ENCODE measurements at places on chromosomes 13 and 19. TPM values are rescaled to one million over a fixed set of nuclear protein-coding genes. Genes with fewer than 3 reads are reported as not detected.

DNA sequence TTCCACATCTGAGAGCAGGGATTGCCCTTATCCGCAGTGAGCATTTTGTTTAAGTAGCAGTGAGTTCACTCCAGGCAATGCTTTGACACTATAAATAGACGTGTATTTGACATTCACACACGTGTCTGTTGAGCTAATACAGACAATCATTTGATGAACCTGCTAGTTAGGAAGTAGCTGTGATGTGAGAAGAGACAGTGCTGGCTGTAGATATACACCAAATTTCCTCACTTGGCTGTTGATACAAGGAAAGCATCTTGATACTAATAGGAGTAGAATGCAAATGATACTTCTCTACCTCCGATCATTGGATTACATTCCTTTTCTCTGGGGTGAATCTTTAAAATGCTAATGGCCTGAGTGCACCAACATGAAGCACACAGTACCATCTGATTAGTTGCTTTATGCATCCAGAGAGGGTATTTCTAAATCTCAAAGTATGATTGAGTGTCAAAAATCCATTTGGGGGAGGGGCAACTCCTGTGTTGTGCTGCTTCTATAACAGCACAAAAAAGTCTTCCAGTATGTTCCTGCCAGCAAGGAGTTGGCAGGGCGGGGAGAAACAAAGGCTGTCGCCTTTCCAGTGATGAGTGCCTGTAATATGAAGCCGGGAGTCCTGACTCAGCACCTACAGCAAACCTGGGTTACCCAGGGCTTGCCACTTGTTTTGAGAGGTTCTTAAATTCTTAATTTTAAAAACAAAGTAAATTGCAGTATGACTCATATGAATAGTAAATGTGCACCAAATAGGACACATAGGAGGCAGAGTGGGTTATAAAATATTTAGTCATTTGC, 7.0 kb downstream of the CUL4A start:
- DNase-seq, result peak; percentile 75

- no peak for DNase-seq
Measured at GRCh38 chr19:51621178-51621577, 9.0 kb downstream of the SIGLEC5 start.

- no peak for DNase-seq
Measured at GRCh38 chr13:23670793-23671192, 100.6 kb downstream of the TNFRSF19 start.

- peak; percentile 95 for DNase-seq
Measured at GRCh38 chr13:112711528-112712265, 21.9 kb downstream of the ATP11A start.

DNA sequence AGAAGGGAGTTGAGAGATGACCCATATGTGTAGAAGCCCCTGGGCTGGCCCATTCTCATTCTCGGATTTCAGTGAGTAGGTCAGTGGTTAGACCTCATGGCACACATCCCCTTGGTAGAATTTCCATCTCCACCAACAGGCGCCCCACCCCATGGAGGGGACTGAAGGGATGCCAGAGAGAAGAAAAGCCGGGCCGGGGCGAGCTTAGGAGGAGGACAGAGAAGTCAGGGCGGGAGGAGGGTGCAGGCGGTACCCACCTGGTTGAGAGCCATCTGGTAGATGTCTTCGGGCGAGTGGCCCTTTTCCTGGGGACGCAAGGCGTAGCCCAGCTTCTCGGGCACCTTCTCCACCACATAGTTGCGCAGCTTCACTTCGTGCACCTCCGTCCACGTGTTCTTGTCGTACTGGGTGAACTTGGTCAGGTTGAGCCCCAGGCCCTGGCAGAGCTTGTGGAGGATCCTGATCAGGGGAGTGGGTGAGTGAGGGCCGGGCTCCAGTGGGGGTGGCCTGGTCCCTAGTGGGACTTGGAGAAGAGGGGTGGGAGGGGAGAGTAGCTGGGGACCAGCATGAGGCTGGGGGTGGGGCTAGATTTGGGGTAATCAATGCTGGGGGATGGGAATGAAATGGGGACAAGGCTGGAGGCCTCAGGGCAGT, 2.5 kb downstream of the IL4I1 start:
- no peak for DNase-seq

GRCh38 chr13:94462670-94463069, 16.8 kb downstream of the DCT start:
- no peak for DNase-seq

DNA sequence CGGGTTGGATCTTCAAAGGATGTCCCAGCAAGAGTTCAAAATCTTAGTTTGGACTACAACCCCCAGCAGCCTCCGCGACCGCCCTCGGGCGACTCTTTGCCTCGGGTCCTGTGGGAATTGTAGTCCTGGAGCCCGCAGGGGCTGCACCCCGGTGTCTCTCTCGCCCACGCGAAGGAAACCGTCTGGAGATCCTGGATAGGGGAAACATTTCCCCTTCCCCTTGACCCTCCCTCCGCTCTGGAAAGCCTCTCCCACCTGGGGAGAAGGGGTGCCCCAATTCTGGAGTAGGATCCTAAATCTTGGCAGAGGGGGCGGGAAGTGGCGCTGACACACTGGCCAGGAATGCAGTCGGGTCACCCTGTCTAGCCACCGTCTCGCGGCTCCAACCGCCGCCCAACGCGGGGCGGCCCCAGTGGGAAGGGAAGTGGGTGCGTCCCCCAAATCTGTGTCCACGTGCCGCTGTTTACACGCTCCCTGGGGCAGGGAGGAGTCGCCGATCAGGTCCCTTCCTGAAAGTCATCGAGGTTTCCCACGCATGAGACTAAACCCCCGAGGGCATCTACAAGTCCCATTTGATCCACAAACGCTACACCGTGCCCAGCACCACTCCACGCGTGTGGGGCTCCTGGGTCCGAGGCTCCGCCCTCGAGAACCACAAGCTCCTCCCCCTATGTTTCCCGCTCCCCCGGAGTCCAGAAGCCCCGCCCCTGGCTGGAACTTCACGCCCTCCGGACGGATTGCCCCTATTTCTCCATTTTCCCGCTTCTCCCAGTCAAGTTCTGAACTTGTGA, 761 bp upstream of the PPP1R13L start:
- DNase-seq, result peak; percentile 88

DNA sequence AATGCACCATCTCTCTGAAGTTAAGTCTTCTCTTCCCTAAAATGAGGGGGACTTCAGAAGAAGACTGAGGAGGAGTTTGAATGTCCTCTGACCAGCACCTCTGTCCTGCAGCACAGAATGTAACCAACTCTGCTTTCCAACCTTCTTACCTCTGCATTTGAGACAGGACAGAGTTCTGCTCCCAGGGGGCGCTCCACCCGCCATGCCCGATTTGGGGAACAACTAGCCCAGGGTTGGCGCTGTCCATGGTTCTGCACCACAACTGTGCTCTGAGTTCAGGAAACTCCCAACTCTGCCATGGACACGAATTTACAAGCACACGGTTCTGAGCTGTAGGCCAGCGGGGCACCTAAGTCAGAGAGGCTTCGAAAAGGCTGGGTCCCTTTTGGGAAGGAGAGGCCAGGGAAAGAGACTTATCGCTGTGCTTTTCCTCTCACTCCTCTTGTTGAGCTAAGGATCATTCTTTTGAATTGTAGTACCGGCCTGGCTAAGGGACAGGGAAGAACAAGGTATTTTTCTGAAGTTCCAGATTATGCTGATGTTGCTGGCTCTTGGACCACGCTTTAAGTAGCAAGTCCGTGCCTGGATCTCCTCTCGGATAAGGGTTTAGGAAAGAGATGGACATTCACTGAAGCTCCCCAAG, 22.2 kb downstream of the SIGLEC5 start:
- peak; percentile 49 for DNase-seq

- DNase-seq, result no peak
Measured at GRCh38 chr13:47038188-47038587, 141.3 kb upstream of the HTR2A start.

DNA sequence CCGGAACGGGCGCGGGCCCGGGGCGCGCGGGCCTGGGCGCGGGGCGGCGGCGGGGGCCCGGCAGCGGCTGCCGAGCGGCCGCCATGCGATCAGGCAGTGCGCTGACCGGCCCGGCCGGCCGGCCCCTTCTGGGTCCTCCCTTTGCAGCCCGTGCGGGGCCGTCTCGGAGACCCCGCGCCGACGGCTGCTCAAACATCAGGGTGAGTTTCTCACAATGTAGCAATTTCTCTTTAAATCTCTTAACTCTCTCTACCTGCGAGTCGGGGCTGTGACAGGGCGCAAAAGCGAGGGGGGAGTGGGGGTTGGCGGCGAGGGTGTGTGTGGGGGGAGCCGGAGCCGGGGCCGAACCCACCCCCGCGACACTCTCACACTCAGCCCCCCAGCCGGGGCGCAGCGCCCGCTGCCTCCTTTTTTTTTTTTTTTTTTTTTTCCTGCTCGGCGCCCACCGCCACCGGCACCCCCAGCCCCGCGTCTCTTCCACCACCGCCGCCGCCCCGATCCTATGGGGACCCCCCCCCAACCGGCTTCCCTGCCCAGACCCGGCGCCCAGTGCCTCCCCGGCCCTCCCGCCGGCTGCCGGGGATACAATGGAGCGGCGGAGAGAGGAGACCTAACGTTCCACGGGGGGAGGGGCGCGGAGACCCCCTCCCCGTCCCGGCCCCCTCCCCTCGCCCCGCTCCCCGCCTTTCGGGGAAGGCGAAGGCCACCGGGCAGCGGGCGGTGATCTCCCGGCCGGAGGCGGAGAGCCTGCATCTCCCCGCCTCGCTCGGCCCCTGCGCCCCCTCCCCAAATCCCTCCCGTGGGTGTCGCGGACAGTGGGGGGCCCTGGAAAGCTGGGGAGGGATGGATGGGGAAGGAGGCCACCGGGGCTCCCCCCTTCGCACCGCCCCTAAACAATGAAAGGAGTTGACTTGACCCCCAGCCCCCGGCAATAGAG, at the start of gene BICRA:
BICRA (plus strand) TSS at position 166 of the 937 bp plus-strand sequence. CDS start 64,441 bp downstream, outside the sequence.
- DNase-seq, result peak; percentile 41

DNA sequence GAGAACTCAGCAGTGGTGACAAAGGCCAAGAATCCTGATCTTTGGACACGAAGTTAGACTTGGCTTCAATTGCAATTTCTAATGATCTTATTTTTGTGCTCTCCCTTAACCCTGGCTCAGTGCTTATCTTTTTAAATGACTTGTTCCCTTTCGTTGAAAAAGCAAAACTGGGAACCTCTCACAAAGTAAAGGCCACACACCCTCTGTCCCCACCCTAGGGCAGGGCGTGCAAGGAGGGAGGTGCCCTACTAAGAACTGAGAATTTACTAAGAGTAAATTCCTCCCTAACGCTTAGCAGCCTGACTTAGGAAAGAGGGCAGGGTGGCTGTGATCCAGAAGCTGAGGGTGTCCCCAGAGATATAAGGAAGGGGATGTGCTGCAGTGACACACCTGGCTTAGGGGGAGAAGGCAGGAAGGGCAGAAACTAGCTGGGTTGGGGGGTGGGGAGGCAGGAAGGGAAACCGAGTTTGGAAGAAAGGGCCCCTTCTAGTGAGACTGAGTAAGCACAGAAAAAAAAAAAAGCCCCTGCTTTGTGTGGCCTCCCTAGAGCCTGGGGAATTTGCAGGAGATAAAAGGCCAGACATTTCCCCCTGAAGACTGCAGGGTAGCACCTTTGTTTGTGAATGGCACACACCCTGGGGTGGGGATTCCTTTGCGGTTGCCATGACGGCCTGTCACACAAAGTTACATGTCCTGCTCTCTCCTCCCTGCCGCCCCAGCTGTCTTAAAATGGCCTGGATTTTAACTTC, 435.1 kb downstream of the EFNB2 start:
- DNase-seq, result no peak

GRCh38 chr19:39512988-39513387, 2.0 kb upstream of the SELENOV start:
- DNase-seq, result no peak

BEST2 gene
- total RNA-seq, result not detected

ZNF709 gene
- total RNA-seq, result 0.26 TPM

C19orf73 gene
- total RNA-seq, result 1.9 TPM

ZNF701 gene
- 15.6 TPM for total RNA-seq

VSTM2B gene
- total RNA-seq, result not detected

RNF113B gene
- not detected for total RNA-seq

ZNF28 gene
- total RNA-seq, result 44.4 TPM

All from bronchial epithelial cell (primary cell).